ENCODE measurements at places on chromosomes 7 and 10. TPM values are rescaled to one million over a fixed set of nuclear protein-coding genes. Genes with fewer than 3 reads are reported as not detected.

Gene LGI1
- total RNA-seq = not detected

Gene TMEM140
- 2.9 TPM for total RNA-seq

Gene ELAPOR2
- 17.3 TPM for total RNA-seq

Gene ZPBP
- not detected for total RNA-seq

Gene UCMA
- not detected for total RNA-seq

Gene GALNT17
- not detected for total RNA-seq

Gene SPDYE2
- not detected for total RNA-seq

Gene NAT16
- 0.11 TPM for total RNA-seq

Gene PTF1A
- not detected for total RNA-seq

Gene NOM1
- total RNA-seq = 41.2 TPM

Gene CYP2C19
- not detected for total RNA-seq

Gene ZNF277
- 21.2 TPM for total RNA-seq

Gene LHFPL3
- total RNA-seq = not detected

Gene OR6V1
- total RNA-seq = not detected

Gene GHRHR
- total RNA-seq = not detected

Gene GNAT3
- total RNA-seq = not detected

Gene XRCC2
- total RNA-seq = 13.6 TPM

Gene NPSR1
- not detected for total RNA-seq

Gene ZNF862
- total RNA-seq = 0.75 TPM

Gene TRIM50
- total RNA-seq = not detected

Gene CCDC201
- 0.23 TPM for total RNA-seq

Gene TBX20
- total RNA-seq = 2.2 TPM

Gene KLF14
- 0.45 TPM for total RNA-seq

Gene IFIT1B
- total RNA-seq = not detected

Gene SPAM1
- total RNA-seq = not detected

Gene SLC16A9
- total RNA-seq = 0.87 TPM

Gene OR2A1
- total RNA-seq = not detected

Gene ANKRD1
- 34.6 TPM for total RNA-seq

Gene TAS2R5
- total RNA-seq = not detected

Gene SMARCD3
- total RNA-seq = 15.9 TPM

Gene MKI67
- total RNA-seq = 83.6 TPM

Gene CTAGE8
- not detected for total RNA-seq

Gene STEAP1
- 5.6 TPM for total RNA-seq

Gene SLC26A5
- total RNA-seq = not detected

Gene INTS1
- total RNA-seq = 95.2 TPM

Gene SRGN
- 3.8 TPM for total RNA-seq

Gene BLNK
- not detected for total RNA-seq

Gene GATA3
- 0.87 TPM for total RNA-seq

Gene UROS
- 60.1 TPM for total RNA-seq

Gene DHX32
- total RNA-seq = 30.8 TPM

Gene ITGB8
- total RNA-seq = 50.9 TPM

Gene SLC18A3
- total RNA-seq = not detected

Gene EBLN1
- not detected for total RNA-seq

Gene SEC31B
- total RNA-seq = 4.7 TPM
